Stimulated activated CD8-positive, alpha-beta memory T cell treated with anti-CD3 and anti-CD28 coated beads, Interleukin-4, amount 100 ng/mL, for 24 hours (primary cell): ENCODE measurements at places on chromosomes 13 and 19.

DNA sequence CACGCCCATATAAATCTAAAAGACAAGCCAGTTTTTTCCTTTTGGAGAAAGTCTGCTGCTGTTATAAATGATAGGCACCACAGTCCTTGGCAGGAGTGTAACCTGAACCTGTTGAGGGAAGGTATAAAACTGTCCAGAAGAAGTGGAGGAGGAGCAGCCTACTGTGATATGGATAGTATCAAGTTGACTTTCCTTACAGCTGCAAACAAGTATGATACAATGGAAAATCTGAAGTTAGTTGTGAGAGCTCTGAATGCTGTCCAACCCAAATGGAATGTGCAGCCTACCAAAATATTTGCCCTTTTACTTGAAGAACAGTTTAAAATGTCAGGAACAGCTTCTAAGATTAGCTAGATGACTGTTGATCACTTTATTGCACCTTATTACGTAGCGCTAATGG is 399.6 kb downstream of the FGF14 start:
- DNase-seq = no peak

DNA sequence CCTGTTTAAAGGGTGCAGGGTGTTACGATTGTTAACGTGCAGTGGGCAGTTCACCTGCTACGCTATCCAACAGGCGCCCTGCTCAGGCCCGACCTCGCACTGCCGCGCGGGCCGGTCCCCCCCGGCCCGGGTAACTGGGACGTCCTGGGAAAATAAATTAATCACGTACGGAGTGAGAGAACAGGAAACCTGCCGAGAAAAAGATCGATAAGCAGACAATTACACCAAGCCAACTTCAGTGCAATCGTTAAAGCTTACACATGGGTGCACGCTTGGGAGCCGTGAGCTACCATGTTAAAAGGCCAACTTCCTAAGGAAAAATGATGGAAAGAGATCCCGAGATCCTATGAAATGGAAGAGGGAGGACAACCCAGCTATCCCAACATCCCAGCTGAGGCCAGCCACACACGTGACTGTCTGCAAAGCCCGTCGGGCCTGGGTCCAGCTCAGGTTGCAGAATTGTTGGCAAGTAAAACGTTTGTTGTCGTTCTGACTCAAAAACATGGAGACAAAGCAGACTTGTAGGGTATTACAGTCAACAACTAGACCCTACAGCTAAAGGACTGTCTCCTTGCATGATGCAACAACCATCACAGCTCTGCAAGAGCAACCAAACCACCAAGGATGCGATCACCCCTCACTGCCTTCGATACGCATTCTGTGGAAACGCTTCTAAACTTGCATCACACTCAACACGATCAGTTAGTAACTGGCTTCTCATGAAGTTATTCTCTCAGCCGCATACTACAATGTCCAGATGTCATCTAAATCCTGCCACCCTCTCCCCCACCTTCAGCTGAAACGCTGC is 741 bp upstream of the TUBGCP3 start:
- DNase-seq = no peak

GRCh38 chr19:57615346-57615745 is 1.3 kb downstream of the ZNF134 start:
- no peak for DNase-seq

- no peak for DNase-seq
These were observed at the start of gene TMEM145 for GRCh38 chr19:42313096-42313839. TSS of gene TMEM145 (plus strand) at chr19:42313309. CDS start at chr19:42313377, 68 bp downstream.

- DNase-seq = no peak
These were observed 10.2 kb upstream of the WDR18 start for GRCh38 chr19:973726-974563.

GRCh38 chr13:92804346-92804745 is 422.3 kb upstream of the GPC6 start:
- no peak for DNase-seq

DNA sequence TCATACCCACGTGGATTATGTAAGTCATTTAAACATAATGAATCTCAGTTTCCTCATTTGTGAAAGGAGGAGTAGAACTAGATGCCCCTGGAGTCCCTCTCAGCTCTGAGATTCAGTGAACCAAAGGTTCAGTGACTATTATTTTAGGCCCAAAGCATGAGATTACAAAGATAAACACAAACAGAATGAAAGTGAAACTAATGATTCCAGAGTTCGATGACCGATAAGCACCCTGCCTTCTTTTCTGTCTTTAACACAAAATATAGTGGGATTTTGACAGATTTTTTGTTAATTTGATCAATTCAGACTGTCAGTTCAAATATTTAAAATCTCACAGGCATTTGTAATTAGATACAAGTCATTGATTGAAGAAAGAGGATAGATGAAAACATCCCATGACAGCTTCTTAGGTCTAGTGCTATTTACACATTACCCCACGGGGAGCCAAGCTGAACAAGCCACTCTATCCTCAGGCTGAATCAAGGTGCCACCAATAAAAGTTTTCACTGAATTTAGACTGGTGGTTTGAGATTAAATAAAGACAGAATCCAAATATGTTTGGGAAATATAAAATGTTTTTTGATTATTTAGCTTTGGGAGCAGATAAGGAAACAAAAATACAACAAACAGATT is 64.6 kb upstream of the RAP2A start:
- no peak for DNase-seq

DNA sequence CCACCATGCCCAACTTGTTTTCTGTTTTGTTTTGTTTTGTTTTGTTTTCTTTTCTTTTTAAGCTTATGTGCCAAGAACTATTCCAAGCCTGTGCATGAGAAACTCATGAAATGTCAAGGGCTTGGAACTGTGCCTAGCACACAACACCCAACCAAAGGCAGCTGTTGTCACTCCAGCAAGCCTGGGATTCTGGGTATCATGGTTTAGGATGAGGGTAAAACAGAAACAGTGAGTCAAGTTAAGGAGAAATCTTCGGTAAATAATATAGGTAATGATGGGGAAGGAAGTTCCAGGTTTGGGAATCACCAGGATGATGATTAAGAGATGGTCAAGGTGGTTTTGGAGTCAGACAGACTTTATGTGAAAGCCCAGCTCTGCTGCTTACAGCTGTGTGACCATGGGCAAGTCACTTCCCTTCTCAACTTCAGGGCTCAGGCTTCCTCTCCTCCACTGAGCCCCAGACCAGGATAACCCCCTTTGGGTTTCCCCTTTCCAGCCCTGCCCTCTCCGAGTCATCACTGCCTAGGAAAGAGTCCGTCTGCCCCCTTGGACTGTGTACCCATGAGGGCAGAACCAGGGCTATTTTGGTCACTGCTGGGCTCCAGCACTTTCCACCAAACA is 5.0 kb downstream of the PVR start:
- no peak for DNase-seq

DNA sequence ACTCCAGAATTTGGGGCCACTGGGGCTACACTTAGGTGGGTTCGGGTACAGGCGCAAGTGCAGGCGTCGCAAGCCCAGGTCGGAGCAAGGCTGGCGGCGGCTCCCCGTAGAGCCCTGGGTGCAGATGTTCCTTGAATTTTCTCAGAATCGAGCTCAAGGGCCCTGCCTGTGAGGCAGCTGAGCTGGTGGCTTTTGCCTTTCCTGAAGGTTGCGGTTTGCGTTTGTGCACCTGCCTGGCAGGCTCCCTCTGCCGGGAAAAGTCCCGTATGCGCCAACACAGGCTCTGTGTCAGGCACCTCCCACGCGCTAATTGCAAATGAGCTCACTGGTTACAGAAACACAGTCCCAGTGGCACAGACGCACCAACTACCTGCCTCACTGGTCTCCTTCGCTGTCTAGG is 5.9 kb downstream of the DOHH start:
- no peak for DNase-seq

GRCh38 chr19:9936326-9937000 is at the start of gene OLFM2:
TSS of gene OLFM2 (minus strand) at chr19:9936515. CDS start at chr19:9936366, 149 bp downstream.
- DNase-seq = no peak

DNA sequence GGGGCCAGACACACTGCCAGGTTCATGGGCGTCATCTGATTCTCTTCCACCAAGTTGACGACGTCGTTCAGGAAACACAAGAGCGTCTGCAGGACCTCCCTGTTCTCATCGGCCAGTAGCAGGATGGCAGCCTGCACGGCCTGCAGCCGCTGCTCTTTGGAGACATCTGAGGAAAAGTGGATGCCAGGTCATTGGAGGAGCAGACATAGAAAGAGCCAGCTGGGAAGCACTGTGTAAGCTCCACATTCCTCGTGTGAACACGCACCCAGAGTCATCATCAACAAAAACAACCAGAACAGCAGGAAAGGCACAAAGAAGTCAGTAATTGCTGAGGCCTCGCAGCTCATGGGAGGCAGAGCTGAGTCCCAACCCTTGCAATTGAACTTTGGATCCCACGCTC is 96.5 kb downstream of the KL start:
- DNase-seq = no peak

DNA sequence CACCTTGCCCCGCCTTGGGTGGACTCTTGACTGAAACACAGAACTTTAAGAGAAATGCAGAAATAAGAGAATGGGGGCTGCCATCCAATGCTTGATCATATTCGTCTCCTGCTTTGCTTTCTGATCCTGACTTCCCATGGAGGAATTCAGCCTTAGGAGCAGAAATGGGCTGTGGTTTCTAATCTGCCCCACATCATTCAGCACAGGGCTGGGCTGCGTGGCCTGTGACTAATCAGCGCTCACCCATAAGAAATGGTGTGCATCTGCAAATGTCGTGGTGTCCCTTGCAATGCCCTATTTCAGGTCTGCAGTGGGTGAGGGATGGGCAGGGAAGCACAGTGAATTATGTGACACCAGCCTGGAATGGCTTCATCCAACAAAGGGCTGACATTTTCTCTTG is 60.7 kb upstream of the URI1 start:
- no peak for DNase-seq
